Putamen (tissue), 1 donor: ENCODE measurements at places on chromosomes 13 and 19.

- DNase-seq = no peak
Observed at GRCh38 chr13:24276861-24277260, 32.5 kb upstream of the C1QTNF9 start.

- DNase-seq = no peak
Observed at GRCh38 chr13:37869506-37869755, 141 bp downstream of the TRPC4 start.

- no peak for DNase-seq
Observed at GRCh38 chr19:54478677-54479266, 5.7 kb upstream of the CDC42EP5 start.

- DNase-seq = no peak
Observed at GRCh38 chr13:39656325-39656677, 839 bp downstream of the COG6 start.

- DNase-seq = no peak
Observed at GRCh38 chr13:75869981-75870380, 233.9 kb downstream of the LMO7 start.

DNA sequence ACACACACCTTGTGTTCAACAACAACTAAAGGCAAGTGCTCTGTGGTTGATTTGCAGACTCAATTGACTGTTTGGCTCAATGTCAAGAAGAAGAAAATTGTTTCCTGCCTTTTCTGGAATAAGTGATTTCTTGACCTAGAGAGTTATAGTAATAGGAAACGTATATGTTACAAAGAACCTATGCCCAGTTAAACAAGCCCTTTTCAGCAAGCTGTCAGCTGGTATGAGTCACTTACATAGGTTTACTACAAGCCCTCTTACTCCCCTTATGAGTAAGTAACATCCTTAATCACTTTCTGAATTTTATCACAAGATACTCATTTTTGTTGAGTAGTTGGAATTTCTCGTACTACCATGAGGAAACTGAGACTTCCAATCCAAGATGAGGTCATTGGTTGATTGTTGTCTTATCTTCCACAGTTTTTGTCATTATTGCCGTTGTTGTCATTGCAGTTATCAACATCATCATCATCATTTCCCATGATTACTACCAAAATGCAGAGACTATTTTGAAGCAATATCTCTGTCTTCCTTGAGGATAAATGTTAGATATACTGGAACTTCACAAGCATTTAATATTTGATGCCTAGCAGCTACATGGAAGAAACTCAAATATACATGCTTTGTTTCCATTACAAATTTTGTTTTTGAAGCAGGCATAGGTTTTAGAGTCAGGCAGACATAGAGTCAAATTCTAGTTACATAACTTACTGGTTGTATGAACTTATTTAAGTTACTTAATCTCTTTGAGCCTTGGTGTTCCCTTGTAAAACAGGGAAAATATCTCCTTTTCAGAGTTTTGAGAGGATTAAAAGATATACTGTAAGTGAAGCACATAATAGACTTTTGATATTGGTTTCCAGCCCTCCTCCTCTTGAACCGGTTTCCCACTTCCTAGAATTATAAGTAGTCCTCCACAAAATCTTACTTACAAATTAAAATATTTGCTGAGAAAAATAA, 106.0 kb downstream of the RAP2A start:
- DNase-seq = no peak

DNA sequence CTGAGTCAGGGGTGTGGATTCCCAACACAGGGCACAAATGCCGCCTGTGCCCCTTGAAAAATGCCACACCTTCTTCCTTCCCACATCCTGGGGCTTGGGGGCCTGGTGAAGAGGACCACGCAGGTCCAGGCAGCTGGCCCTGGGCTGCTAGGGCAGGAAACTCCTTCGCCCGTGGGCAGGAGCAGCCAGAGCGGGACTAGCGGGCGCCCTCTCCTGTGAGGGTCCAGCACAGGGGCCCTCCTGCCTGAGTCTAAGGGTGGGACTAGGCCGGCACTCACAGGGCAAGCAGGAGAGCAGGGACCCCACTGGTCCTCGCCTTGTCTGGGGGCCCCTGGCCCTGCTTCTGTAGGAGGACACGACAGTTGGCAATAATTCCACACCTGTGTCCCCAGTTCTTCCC, 7.5 kb upstream of the CEBPA start:
- DNase-seq = no peak

DNA sequence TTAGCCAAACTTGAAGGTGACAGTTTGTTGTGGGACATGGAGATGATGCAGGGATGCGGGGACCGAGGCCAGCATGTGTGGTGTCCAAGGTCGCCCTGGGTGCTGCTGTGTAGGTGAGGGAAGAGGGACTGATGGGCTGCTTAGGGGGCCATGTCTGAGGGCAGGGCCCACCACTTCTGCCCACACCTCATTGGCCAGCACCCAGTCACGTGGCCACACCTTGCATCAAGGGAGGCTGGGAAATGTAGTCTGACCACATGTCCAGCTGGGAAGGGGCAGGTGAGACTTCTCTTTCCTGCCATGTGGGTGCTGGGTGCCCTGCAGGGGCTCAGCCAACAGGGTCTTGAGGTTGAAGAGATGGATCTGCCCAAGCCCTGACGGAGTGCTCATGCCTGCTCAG, 88.9 kb downstream of the KDM4B start:
- no peak for DNase-seq

GRCh38 chr19:52248241-52248640, 21.1 kb upstream of the ZNF766 start:
- no peak for DNase-seq

DNA sequence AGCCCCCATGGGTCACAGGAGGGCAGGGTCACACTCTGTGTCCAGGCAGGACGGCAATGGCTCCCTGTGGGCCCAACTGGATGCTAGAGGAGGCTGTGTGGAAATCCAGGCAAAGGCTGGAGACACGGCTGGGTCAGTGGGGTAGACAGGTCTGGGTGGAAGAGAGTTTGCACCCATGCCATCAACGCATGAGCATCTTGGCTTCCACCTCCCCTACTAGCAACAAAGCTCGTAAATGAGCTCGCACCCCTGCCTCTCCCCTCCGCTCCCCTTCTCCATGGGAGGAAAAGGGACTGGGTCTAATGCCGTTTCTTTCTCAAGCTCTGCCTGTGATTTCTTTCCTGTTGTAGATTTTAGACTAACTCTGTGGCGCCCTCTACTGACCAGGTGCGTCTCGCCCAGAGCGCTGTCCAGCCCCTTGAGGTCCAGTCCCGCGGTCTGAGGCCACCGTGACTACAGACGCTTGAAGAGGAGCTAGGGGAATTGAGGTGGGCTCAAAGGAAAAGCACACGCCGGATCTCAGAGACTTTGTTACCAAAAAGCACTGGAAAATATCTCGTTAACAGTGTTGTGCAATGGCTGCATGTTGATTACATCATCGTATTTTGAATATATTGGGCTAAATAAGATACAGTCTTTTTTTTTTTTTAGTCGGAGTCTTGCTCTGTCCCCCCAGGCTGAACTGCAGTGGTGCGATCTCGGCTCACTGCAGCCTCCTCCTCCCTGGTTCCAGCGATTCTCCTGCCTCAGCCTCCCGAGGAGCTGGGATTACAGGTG, 50.7 kb upstream of the USP29 start:
- DNase-seq = no peak

- no peak for DNase-seq
Observed at GRCh38 chr13:49844181-49844580, 51.7 kb upstream of the KPNA3 start.

GRCh38 chr19:2391118-2391725, 31.2 kb downstream of the TMPRSS9 start:
- DNase-seq = peak; percentile 55

DNA sequence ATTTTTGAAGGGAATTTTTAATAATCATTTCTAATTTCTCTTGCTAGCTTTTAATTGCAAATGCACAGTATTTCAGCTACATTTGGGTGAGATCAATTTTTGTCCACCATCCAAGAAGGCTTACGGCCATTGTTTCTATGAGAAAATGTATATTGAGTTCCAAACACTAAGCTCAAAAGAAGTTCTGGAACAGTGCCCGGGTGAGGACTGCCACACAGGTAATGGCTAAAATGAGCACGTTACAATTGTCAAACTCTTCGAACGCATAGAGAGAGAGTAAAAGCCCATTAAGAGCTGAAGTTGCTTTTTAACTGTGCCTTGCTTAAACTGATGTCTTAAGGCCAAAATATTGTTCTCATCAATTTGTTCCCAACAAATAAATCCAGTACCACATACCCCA, 755.0 kb downstream of the DIAPH3 start:
- no peak for DNase-seq

GRCh38 chr19:12092065-12092867, 27.7 kb downstream of the ZNF844 start:
- peak; percentile 73 for DNase-seq

DNA sequence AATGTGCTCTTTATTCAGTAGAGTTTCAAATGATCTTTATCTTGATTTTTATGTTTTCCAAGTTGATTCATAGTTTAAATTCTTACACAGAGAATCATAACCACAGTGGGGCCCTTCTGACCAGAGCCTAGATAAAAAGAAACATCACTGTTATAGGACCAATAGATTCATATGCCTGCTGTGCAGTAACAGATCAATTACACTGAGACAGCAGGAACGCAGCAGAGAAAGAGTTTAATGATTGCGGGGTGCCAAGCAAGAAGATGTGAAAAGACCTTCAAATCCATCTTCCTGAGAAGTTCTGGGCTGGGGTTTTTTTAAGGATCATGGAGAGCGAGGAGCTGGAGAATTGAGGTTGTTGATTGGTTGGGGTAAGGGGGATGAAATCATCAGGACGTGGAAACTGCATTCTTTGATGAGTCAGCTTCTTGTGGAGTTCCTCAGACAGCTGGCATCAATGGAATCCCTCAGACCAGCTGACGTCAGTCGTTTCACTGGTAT, 346.6 kb downstream of the TBC1D4 start:
- DNase-seq = no peak

GRCh38 chr13:21218351-21219035, 42.0 kb downstream of the MRPL57 start:
- DNase-seq = no peak

DNA sequence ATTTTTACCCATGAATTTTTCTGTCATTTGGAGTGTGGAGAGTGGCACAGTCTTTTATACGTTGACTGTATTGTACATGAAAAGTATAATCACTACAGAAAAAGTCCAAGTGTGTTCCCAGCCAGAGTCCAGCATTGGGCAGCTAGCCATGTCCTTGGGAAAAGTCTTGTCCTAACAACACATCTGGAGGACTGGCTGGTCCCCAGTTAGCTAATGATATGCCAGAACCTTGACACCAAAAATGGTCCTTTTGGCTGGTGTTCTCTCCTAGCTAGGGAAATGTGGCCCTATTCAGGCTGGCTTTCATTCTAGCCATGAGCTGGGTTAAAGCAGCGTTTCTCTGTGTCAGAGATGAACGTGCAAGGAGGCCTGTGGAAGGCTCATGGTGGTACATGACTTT, 98.9 kb downstream of the ESD start:
- no peak for DNase-seq

DNA sequence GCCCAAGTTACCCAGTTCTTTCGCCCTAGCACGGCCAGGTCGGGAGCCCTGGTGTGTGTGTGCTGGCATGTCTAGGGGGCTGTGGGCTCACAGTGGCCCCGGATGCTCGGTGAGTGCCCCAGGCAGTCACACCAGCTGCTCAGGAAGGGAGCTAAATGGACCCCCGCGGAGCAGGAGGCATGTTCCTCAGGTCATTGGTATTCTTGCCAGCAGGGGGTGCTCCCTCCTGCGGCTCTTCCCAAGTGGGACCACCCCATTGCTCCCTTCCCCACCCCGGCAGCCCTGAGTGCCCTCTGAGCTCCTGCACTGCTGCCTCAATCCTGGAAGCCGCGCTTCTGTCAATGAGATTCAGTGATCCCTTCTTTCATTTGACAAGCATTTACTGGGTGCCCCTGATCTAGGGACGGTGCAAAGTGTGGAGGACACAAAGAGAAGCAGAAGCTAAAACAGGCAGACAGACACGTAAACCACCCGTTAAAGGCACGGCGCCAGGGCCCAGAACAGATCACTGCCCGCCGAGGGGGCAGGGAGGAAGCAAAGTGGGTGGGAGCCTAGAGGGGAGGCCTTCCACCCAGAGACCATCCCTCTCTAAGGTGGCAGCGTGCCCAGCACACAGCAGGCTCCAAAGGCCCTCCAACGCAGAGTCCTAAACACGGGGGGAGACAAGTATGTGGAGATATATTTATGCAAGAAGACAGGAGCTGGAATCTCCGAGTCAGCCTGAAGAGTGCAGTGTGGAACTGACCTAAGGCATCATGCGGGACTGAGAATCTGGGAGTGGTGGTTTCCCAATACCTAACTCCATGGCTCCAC, 5.2 kb upstream of the ADPRHL1 start:
- no peak for DNase-seq

GRCh38 chr13:47337781-47338507, 441.1 kb upstream of the HTR2A start:
- no peak for DNase-seq

GRCh38 chr13:25046985-25047511, 48.9 kb upstream of the PABPC3 start:
- DNase-seq = peak; percentile 70

GRCh38 chr19:2976609-2977000, 759 bp upstream of the TLE6 start:
- DNase-seq = no peak

DNA sequence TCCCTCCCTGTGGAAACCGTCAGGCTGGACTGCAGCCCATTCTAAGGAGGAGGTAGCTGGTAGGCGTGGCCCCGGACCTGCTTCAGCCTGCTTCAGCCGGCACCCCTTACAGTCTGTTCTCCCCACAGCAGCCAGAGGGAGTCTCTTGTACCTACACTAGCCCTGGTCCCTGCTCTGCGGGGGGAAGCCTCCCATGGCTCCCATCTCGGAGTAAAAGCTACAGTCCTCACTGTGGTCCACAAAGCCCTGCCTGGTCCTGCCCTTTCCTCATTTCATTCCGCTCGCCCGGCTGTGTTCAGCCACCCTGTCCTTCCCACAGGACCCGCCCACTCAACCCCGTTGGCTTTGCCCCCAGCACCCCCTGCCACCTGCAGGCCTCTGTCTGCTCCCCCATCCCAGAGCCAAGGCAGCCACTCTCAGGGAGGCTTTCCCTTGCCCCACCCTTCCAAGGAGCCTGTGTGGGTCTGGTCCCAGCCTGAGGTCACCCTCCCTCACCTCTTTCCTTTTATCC, 1.3 kb downstream of the PGLYRP1 start:
- no peak for DNase-seq

GRCh38 chr13:38803531-38803930, 116.7 kb downstream of the FREM2 start:
- DNase-seq = no peak

GRCh38 chr13:43110036-43110435, 86.7 kb downstream of the DNAJC15 start:
- DNase-seq = no peak

DNA sequence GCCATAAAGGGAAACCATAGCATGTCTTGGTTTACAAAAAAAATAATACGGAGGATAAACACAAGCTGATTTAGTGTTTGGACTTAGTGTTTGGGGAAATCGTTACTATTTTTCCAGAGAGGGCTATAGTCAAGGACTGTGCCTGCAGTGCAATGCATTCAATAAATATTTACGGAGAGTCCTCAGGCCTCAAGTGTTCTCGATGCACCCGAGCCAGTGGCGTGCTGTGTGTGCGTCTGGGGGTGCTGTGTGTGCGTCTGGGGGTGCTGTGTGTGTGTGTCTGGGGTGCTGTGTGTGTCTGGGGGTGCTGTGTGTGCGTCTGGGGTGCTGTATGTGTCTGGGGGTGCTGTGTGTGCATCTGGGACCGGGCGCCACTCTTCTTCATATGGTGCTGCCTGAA, 71.7 kb upstream of the GTF3A start:
- DNase-seq = no peak

- DNase-seq = no peak
Observed at GRCh38 chr19:54369082-54369687, 4.5 kb upstream of the LAIR1 start.
